A549 treated with Mapracorat at 1 μM for 4 hours (cell line): ENCODE measurements at places on chromosomes 7 and 10. TPM values are rescaled to one million over a fixed set of nuclear protein-coding genes. Genes with fewer than 3 reads are reported as not detected.

Gene DGKI
- total RNA-seq = 0.22 to 0.63 TPM (median 0.39 TPM) in 5 replicates

Gene CFAP46
- total RNA-seq = 1.3 to 1.9 TPM (median 1.6 TPM) in 5 replicates

Gene ZNF722
- not detected in 5 replicates for total RNA-seq

Gene TMEM184A
- 6.0 to 11.2 TPM (median 10.3 TPM) in 5 replicates for total RNA-seq

Gene RGR
- not detected in 5 replicates for total RNA-seq

Gene AFAP1L2
- 19.2 to 25.5 TPM (median 21.7 TPM) in 5 replicates for total RNA-seq

Gene ST8SIA6
- 0.07 TPM in 1 of 5 replicates, not detected in the others for total RNA-seq

Gene TAS2R38
- not detected in 5 replicates for total RNA-seq

Gene MKRN1
- total RNA-seq = 52.8 to 68.6 TPM (median 54.0 TPM) in 5 replicates

Gene SAP25
- 0.34 to 0.60 TPM (median 0.53 TPM) in 4 of 5 replicates, not detected in the other for total RNA-seq

Gene SLC35G1
- 6.9 to 8.7 TPM (median 8.1 TPM) in 5 replicates for total RNA-seq

Gene FBXL13
- total RNA-seq = 0.39 to 0.58 TPM (median 0.42 TPM) in 5 replicates

Gene OR9A2
- total RNA-seq = not detected in 5 replicates

Gene PVRIG
- not detected in 5 replicates for total RNA-seq

Gene SEMA3C
- 41.9 to 86.4 TPM (median 63.4 TPM) in 5 replicates for total RNA-seq

Gene RADIL
- total RNA-seq = 1.6 to 2.8 TPM (median 2.7 TPM) in 5 replicates

Gene HOXA4
- total RNA-seq = 1.3 to 2.2 TPM (median 1.8 TPM) in 5 replicates

Gene GIMAP4
- not detected in 5 replicates for total RNA-seq

Gene FAM171A1
- total RNA-seq = 21.9 to 24.4 TPM (median 23.4 TPM) in 5 replicates

Gene ZP3
- 17.8 to 21.0 TPM (median 20.2 TPM) in 5 replicates for total RNA-seq

Gene GTF2IRD2
- total RNA-seq = 3.8 to 9.1 TPM (median 5.7 TPM) in 5 replicates
